ENCODE measurements at places on chromosomes 16 and 17. TPM values are rescaled to one million over a fixed set of nuclear protein-coding genes. Genes with fewer than 3 reads are reported as not detected.

DNA sequence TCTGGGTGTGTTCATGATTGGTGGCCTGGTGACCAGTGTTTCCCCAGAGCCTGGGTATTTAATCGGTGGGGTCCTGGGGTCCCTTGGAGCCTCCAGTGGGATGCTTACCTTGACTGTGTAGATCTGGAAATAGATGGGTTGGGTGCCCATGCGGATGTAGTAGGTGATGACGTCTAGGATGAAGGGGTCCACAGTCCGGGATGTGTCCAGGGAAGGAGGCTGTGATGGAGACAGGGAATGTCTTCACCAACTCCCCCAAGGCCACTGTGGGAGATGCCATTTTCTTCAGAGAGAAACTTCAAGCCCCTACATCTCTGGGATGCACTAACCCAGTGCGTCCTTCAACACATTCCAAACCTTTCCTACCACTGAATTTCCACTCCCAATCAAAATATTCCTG, 24.1 kb upstream of the MFSD6L start:
- DNase-seq = no peak

CDRT4 gene
- 0.49 TPM for total RNA-seq

GRCh38 chr16:85640254-85640558, 27.1 kb downstream of the GSE1 start:
- DNase-seq = no peak

DNA sequence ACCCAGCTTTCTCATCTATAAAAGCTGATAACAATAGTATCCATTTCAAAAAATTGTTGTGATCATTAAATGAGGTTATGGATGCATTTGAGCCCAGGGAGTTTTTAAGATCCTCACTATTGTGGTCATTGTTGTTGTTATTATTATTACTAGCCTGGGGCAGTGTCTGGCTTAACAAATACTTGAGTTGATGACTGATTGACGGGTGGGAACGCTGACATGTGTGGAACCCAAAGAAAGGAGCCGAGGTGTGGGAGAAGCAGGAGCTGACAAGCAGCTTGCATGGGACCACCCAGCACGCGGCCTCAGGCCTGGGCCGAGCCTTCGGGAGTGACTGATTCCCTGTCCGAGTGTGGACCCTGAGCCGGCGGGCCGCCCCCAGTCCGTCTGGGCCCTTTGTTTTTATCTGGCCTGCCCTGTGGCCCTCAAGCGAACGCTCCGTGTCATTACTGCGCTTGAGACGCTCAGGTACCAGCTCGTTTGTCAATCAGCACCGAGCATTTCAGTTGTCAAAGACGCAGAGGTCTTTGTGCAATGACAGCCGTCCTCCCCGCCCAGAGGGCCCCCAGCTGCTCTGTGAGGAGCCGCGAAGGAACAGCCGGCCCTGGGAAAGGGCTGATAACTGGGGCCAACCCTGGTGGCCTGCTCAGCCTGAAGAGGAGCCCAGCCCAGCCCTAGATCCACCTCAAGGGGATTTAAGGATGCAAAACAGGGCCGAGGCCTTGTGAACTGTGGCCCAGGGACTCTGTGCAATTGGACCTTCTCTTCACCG, 132.9 kb upstream of the FOXF1 start:
- no peak for DNase-seq

DNA sequence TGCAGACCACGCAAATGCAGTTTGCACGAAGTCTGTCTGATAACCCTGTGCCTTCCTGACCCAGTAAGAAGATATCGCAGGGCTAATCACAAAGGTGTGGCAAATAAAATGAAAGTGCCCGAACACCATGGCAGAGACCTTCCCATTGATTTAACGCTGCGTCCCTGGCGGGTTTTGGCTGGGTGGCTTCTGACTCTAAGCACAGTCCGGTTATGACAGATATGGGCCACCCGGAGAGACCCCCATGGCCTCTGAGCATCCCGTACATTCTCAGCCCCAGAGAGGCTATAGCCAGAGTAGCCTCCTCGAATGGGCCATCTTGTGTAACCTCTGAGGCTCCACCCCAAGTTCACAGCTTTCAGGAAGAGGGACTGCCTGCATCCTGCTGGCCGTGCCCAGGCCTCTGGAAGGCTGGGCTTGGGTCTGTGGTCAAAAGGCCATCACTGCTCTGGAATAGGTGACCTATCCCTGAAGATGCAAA, 5.5 kb downstream of the FOXC2 start:
- DNase-seq = no peak

SLC16A5 gene
- total RNA-seq = 8.8 TPM

DNA sequence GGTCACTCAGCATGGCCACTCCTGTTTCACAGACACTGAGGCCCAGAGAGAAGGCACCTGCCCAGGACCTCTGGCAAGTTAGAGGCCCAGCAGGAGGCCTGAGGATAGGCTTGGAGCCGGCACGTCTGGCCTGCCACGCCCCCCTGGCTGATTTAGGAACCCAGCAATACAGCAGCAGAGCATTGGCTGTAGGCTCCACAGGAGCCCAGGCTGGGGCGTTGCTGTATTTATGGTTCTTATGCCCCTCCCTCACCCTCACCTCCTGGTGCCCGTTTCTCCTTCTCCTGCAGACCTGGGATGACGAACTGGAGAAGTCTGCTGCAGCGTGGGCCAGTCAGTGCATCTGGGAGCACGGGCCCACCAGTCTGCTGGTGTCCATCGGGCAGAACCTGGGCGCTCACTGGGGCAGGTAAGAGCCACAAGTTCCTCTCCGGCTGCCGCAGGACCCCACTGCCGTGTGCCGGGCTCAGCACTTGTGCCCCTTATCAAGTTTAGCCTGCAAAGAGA, 25.8 kb downstream of the CRISPLD2 start:
- no peak for DNase-seq

DNA sequence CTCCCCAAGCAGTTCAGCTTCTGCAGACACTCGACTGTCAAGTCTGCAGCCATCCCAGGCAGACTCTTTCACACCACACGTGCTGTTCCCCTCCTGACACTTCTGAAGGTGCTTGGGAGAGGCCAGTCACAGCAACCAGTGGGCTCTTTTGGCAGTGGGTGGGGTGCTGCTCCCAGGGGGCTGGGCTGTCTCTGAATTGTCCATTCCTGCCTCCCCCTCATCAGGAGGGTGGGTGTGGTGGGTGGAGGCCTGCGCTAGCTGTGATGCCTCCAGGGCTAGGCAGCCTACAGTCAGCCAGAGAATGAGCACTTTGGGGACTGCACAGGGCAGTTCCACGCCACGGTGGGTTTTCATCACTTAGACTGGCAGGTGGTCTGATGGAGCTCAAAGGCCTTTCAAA, 10.3 kb downstream of the STARD3 start:
- DNase-seq = no peak

GRCh38 chr17:15918261-15918660, 26.7 kb upstream of the ADORA2B start:
- DNase-seq = no peak

GRCh38 chr17:10127819-10128425, 70.5 kb downstream of the GAS7 start:
- peak; percentile 81 for DNase-seq

GRCh38 chr16:14205666-14206065, 134.5 kb downstream of the MRTFB start:
- DNase-seq = no peak

CAVIN1 gene
- 217 TPM for total RNA-seq

- DNase-seq = no peak
Measured at GRCh38 chr16:77876776-77877175, 88.4 kb downstream of the VAT1L start.

EVI2A gene
- 16.6 TPM for total RNA-seq

GRCh38 chr17:10516065-10516464, 2.3 kb downstream of the MYH1 start:
- peak; percentile 0 for DNase-seq

- DNase-seq = no peak
Measured at GRCh38 chr16:31528523-31529107, 915 bp downstream of the AHSP start.

OR4D1 gene
- not detected for total RNA-seq

DNA sequence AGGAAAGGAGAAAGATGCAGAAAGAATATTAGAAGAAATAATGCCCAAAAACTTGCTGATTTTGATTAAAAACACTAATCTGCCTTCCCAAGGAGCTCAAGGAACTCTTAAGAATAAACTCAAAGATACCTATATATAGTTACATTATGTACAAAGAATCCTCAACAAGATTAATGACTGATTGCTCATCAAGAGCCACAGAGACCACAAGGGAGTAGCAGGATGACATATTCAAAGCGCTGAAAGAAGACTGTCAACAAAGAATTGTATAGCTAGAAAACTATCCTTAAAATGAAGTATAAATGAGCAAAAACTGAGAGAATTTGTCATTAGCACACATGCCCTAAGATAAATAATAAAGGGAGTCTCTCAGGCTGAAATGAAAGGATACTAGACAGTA, 6.2 kb downstream of the LPCAT2 start:
- peak; percentile 61 for DNase-seq

THUMPD1 gene
- total RNA-seq = 42.0 TPM

CRISPLD2 gene
- 7.9 TPM for total RNA-seq

MT1G gene
- 13.5 TPM for total RNA-seq

NRN1L gene
- total RNA-seq = not detected

DNA sequence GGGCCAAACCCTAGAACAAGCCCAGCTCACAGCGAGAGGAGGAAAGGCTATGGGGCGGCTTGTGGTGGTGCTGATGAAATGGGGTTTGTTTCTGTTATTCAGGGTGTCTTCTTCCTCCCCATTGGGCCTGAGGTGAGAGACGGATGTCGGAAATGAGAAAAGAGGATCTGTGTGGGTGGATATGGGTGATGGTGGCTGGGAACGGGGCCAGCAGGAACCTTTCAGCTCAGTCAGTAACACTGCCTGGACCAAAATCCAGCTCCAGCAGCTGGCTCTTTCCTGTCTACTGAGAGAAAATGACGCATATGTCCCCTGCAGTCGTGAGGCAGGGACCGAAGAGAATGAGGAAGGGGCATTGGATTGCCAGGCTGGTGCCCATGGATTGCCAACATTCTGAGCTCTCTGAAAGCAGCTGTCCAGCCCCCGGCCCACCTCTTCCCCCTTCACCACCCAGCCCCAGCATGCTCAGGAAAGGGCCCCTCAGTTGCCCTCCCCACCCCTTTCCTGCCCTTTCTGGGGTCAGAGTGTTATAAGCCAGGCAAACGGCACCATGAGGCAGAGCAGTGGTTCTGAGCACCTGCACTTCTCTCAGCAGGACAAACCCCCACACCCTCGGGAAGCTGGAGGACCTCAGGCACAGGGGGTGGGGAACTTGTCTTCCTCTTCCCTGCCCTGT, 4.0 kb downstream of the MYH3 start:
- DNase-seq = peak; percentile 5

- DNase-seq = no peak
Measured at GRCh38 chr16:11099672-11100205, 155.4 kb downstream of the CLEC16A start.
